Foreskin keratinocyte (primary cell): ENCODE measurements at places on chromosomes 16 and 17. TPM values are rescaled to one million over a fixed set of nuclear protein-coding genes. Genes with fewer than 3 reads are reported as not detected.

Gene SLC9A5
- polyA plus RNA-seq, result 1.8 and 2.2 TPM in 2 replicates

Gene TMEM88
- polyA plus RNA-seq, result 0.65 and 1.3 TPM in 2 replicates

Gene CDH11
- 2.7 and 2.8 TPM in 2 replicates for polyA plus RNA-seq

Gene PCYT2
- polyA plus RNA-seq, result 64.0 and 77.0 TPM in 2 replicates

Gene NAGS
- 15.8 and 17.9 TPM in 2 replicates for polyA plus RNA-seq

Gene PTGES3L
- polyA plus RNA-seq, result 0.13 and 0.15 TPM in 2 replicates

Gene KRT17
- polyA plus RNA-seq, result 3,974 and 4,528 TPM in 2 replicates

DNA sequence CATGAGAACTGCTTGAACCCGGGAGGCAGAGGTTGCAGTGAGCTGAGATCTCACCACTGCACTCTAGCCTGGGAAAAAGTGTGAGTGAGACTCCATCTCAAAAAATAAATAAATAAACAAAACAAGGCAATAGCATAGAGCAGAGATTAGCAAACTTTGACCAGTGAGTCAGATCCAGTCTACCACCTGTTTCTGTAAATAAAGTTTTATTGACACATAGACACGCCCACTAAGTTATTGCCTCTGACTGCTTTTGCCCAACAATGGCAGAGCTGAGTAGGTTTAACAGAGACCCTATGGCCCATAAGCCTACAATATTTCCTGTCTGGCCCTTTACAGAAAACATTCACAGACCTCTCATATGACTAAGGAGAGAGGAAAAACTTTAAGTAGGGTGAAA, 44.3 kb downstream of the XYLT1 start:
- DNase-seq, result no peak

GRCh38 chr17:15409721-15410250, 57.6 kb downstream of the CDRT4 start:
- peak; percentile 91 for DNase-seq

GRCh38 chr16:86786338-86786737, 208.0 kb downstream of the FOXL1 start:
- DNase-seq, result no peak

DNA sequence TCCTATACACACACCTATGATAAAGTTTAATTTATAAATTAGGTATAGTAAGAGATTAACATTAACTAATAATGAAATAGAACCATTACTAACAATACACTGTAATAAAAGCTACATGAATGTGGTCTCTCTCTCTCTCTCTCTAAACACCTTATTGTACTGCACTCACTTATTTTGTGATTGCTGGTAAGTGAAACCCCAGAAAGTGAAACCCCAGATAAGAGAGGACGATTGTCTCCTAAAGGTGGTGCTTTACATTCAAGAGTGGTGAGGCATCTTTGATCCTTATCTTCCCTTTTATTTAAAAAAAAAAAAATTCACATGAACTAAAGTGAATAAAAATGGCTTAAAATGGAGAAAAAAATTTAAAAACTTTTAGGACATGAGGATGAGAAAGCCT, 80.1 kb upstream of the TRAP1 start:
- DNase-seq, result peak; percentile 41

GRCh38 chr17:59684967-59685366, 22.3 kb downstream of the PTRH2 start:
- DNase-seq, result no peak

DNA sequence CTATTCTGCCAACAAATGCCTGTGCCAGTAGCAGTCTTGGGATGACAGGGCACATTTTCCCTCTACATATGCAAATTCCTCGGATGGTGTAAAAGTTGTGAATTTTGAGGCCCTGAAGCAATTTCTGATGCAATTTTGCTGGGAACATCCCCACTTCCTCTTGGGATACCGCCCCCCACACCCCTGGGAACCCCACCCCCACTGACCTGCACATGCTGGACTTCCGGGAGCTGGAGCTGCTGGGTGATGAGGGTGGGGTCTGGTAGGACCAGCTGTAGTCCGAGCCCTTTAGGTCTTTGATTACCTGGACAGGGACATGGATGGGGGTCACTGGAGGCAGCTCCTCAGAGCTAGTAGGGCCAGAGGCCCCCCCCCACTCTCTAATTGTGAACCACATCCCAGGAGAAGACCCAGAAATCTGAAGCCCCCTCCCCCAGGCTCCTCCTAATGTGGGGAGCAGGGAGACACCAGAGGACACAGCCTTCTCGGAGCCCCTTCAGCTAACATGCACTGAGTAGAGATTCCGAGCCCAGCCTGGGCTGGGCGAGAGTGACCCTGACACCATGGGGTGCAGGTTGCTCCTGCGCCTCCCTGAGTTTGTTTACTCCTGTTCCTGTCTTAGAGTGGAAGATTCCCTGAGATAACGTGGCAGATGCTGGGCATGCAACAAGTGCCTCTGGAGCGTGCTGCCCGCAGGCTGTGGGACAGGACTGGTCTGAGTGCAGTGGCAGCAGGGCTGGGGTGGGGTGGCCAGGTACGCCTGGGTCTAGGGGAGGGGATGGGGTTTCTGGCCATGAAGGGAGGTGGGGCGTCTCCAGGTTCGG, 9.0 kb downstream of the MTSS2 start:
- no peak for DNase-seq

- DNase-seq, result no peak
These were observed 1.2 kb upstream of the SRCIN1 start for GRCh38 chr17:38606646-38607611.

GRCh38 chr16:80233097-80233835, 307.5 kb upstream of the DYNLRB2 start:
- no peak for DNase-seq

- DNase-seq, result no peak
These were observed 78.2 kb upstream of the NLRP1 start for GRCh38 chr17:5662409-5663085.

DNA sequence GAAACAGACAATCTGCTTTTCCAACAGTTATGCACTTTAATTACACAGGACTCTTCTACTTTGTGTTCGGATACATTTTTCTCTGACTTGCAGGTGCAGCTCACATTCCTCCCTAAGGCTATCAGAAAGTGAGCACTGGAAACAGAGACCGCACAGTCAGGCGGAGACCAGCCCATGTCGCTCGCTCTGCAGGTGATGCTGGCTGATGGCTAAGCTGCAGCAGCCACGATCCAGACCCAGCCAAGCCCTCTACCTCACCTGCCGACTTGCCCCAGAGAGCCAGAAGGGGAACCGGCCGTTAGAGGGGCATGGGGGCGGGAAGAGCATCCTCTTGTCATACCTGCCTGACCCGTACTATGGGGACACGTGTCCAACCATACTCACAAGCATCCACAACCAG, 33.8 kb downstream of the MAP1LC3B start:
- no peak for DNase-seq

- no peak for DNase-seq
These were observed 24.3 kb upstream of the ZNF750 start for GRCh38 chr17:82863941-82864712.
